ENCODE measurements at places on chromosomes 3 and 15.
A peak's percentile ranks its signal among the peaks of the same experiment; 100 is the strongest.

- peak; percentile 61 for DNase-seq
Measured at GRCh38 chr3:142213298-142213697, 12.1 kb downstream of the GK5 start.

DNA sequence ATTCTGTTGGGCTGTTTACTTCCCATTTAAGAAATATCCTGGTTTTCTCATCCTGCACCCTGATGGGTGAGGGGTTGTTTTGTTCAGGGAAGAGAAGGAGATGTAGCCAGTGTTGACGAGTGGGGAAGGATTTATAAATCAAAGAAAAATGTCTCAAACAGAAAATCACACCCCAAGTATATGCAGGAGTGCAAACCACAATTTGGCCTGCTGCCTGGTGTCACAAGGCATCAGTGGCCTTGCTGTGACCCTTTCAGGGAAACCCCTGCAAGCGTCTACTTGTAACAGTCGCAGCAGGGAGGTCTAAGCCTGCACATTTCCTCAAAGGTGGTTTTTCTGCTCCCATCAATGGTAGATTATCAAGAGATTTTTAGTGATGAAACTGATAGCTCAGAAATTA lies 132.6 kb upstream of the LRRN1 start:
- no peak for DNase-seq

DNA sequence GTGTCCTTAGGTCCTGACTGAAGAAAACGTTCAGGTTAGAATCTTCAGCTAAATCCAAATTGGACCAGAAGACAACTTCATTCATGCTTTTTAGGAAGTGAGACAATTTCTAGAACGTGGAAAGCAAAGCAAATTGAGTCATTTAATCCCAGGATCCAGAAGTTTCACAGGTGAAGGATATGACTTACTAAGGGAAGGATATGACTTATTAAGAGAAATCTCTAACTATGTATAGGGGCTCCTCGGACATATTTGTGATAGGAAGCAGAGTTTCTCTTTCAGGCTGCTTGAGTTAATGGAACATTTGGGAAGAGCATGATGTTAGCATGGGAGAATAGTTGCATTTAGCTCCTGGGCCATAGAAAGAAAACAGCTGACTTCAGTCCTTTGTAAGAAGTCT lies 16.1 kb upstream of the PLOD2 start:
- no peak for DNase-seq

GRCh38 chr3:9866639-9867038 lies 13.4 kb downstream of the CIDEC start:
- DNase-seq: no peak

DNA sequence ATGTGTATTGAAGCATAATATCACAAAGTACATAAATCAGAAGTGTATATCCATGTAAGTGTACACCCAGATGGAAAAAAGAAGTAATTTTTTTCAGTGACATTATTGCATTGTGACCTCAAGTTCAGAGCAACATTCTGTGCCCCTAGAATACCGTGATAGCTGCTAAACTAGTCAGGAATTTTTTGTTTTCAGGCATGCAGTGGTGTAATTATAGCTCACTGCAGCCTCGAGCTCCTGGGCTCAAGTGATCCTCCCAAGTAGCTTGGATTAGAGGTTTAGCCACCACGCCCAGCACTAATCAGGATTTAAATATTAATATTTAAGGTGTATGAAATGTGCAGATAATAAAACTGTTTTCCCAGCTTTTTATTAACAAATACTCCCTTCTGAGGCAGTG lies 25.5 kb downstream of the SEC62 start:
- DNase-seq: no peak

GRCh38 chr3:76561494-76562236 lies 478.2 kb upstream of the ROBO2 start:
- DNase-seq: no peak

GRCh38 chr15:65184305-65184867 lies 756 bp downstream of the CLPX start:
- DNase-seq: no peak

DNA sequence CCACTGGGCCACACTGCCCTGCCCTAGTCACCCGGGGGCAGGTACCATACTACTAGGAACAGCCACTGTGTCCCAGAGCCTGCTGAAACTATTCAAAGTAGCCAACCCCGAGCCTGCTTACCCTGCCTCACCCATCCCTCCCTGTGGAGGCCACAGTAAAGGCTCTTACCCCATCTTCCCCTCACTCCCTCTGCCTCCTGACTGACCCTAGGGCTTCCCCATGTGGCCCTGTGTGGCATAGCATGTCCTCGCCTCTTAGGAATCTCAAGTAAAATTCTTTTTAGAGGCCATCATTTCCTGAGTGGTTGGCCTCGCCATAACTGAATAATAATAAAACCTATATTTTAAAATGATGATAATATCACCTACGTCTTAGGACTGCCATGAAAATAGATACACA lies 112.2 kb upstream of the SLC6A11 start:
- peak; percentile 15 for DNase-seq

DNA sequence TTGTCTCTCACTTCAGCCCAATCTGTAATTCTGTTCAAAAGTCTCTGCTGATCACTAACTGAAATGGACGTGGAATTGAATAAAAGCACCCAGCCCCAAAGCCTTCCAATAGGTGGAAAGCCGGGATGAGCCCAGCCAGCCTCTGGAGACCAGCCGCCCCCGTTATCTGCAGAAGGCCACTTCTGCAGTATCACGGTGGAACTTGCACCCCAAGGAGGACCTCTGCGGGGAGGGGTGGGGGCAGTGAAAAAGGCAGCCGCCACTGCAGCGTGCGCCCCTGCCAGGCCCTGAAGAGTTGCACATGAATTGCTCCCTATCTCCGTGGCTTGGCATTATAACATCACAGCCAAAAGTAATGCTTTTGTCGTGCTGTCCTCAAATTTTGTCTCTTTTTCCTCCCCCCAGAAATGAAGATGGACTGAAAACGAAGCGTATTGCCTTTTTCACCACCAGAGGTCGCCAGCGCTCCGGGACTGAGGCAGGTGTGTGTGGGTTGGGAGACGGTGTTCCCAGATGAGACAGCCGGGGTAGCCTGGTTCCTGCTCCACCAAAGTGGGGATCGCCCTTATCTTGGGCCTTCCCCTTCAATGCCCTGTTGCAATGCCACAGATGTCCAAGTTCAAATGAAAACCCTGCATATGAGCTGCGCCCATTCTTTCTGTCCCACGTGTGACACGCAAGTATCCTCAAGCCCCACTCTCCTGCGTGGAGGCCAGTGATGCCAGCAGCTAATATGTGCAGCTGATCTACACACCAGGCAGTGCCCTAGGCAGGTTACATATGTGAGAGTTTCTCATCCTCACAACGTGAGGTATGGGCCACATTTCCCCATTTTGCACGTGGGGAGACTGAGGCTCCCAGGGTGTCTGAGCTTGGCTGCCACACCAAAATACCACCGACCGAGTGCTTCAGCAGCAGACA lies 96.0 kb downstream of the LRRK1 start:
- DNase-seq: no peak

DNA sequence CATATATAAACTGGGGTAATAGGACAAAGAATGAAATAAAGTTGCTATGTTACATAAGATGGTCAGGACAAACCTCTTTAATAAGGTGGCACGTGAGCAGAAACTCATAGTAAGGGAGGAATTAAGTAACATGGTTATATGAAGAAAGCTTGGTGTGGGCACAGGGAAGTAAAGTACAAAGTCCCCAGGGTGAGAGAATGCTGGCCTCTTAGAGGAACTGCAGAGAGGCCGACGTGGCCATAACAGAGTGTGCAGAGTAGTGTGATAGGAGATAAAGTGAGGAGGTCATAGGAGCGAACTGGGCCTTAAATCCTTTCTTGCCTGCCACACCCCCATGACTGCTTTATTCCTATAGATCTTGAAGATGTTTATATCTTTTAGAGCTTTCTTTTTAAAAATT lies 17.4 kb upstream of the RBMS3 start:
- no peak for DNase-seq

All from stromal cell of bone marrow (primary cell).